ENCODE measurements at places on chromosomes 1 and 21. TPM values are rescaled to one million over a fixed set of nuclear protein-coding genes. Genes with fewer than 3 reads are reported as not detected.

The RAB3B gene
- not detected for total RNA-seq

DNA sequence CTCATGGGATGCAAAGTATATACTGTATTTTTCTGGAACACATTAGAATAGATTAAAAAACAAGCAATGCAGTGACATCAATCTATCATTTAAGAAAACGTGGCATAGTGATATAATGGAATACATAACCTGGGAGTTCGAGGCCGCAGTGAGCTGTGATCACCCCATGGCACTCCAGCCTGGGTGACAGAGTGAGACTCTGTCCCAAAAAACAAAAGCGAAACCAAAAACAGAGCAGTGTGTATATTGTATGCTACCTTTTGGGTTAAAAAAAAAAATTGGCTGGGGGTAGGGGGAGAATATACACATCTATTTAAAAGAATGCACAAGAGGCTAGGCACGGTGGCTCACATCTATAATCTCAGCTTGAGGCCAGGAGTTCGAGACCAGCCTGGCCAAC lies 13.5 kb downstream of the SLC2A1 start:
- peaks cover 14% of the 10 kb centered on the region for H3K36me3 ChIP-seq
- H3K4me1 ChIP-seq = peaks cover 80% of the 10 kb centered on the region
- H3K27ac ChIP-seq = peak overlapping the region; percentile 56

- no peak overlapping the region for H3K4me3 ChIP-seq
- H3K27ac ChIP-seq = no peak overlapping the region
- no peaks in the 10 kb centered on the region for H3K27me3 ChIP-seq
- H3K36me3 ChIP-seq = peaks cover 4% of the 10 kb centered on the region
- no peaks in the 10 kb centered on the region for H3K4me1 ChIP-seq
- no peak for DNase-seq
These were observed 51.0 kb downstream of the RAB3GAP2 start for GRCh38 chr1:220221269-220221668.

DNA sequence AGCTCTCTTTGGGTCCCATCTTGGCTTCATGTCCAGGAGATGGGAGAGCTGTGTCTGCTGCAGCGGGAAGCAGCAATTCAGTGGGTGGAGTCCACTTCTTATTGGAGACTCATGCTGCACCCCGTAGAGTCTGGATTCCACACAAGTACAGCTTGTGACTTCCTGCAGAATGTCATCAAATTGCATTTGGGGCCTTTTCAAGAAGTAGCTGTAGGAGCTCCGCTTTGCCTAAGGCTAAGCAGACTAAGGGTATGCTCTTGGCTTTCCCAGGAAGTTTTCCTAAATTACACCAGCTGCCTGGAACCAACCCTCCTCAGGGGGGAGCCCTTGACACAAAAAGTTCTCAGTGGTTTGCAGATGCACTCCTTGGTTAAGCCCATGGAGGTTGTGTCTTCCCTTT lies 5.7 kb upstream of the MOB3C start:
- no peak overlapping the region for H3K4me3 ChIP-seq

GRCh38 chr1:29962336-29962735 lies 726.0 kb downstream of the PTPRU start:
- H3K27ac ChIP-seq = no peak overlapping the region
- DNase-seq = no peak
- no peaks in the 10 kb centered on the region for H3K36me3 ChIP-seq
- no peaks in the 10 kb centered on the region for H3K4me1 ChIP-seq

DNA sequence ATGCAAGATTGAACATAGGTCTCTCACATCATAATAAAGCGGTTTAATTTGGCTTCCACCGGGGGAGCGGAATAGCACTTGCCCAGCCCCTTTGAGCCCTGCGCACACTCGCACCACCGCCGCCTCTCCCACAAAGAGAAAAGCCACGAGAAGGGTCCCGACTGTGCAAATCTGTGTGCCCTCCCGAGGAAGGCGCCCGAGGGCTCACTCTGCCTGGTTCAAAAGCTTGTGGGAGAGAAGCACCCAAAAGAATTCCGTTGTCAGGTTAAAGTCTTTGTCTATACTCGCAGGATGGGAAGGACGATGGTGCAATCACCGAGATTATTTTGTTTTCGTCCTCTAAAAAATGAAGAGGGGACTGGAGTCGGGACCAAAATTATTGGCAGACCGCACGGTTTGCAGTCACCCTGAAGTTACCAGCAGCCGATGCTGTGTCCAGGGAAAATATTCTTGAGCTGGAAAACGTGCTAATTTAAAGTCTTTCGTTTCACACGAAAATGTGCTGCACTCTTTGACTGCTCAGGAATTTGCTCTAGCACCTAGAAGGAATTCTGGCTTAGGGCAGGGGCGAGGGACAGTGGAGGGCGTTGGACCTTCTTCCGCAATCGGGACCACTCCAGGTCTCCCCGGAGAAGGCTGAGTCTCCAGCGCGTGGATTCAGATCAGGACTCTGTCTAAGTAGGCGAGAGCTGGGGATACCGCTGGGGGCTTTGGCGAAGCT lies 6.6 kb upstream of the SIM2 start:
- no peaks in the 10 kb centered on the region for H3K36me3 ChIP-seq
- no peaks in the 10 kb centered on the region for H3K27me3 ChIP-seq
- DNase-seq = no peak
- H3K4me3 ChIP-seq = no peak overlapping the region
- no peak overlapping the region for H3K27ac ChIP-seq

DNA sequence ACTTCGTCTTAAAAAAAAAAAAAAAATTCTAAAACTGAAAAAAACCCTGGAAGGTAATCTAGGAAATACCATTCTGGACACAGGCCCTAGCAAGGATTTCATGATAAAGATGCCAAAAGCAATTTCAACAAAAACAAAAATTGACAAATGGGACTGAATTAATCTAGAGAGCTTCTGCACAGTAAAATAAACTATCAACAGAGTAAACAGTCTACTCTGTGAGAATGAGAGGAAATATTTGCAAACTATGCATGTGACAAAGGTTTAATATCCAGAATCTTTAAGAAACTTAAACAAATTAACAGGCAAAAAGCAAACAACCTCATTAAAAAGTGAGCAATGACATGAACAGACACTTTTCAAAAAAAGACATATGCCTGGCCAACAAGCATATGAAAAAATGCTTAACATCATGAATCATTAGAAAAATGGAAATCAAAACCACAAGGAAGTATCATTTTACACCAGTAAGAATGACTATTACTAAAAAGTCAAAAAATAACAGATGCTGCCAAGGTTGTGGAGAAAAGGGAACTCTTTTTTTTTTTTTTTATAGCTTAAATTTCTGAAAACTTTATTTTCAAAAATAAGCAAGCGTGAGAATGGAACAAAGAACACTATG lies 29.4 kb upstream of the RNPC3 start:
- no peak for DNase-seq
- H3K27me3 ChIP-seq = no peaks in the 10 kb centered on the region
- H3K4me1 ChIP-seq = no peaks in the 10 kb centered on the region
- no peak overlapping the region for H3K27ac ChIP-seq
- no peaks in the 10 kb centered on the region for H3K36me3 ChIP-seq
- H3K4me3 ChIP-seq = no peak overlapping the region
